ENCODE measurements at places on chromosomes 16 and 17. TPM values are rescaled to one million over a fixed set of nuclear protein-coding genes. Genes with fewer than 3 reads are reported as not detected.
A peak's percentile ranks its signal among the peaks of the same experiment; 100 is the strongest.

KREMEN2 gene
- not detected for total RNA-seq

EFNB3 gene
- 0.22 TPM for total RNA-seq

DNA sequence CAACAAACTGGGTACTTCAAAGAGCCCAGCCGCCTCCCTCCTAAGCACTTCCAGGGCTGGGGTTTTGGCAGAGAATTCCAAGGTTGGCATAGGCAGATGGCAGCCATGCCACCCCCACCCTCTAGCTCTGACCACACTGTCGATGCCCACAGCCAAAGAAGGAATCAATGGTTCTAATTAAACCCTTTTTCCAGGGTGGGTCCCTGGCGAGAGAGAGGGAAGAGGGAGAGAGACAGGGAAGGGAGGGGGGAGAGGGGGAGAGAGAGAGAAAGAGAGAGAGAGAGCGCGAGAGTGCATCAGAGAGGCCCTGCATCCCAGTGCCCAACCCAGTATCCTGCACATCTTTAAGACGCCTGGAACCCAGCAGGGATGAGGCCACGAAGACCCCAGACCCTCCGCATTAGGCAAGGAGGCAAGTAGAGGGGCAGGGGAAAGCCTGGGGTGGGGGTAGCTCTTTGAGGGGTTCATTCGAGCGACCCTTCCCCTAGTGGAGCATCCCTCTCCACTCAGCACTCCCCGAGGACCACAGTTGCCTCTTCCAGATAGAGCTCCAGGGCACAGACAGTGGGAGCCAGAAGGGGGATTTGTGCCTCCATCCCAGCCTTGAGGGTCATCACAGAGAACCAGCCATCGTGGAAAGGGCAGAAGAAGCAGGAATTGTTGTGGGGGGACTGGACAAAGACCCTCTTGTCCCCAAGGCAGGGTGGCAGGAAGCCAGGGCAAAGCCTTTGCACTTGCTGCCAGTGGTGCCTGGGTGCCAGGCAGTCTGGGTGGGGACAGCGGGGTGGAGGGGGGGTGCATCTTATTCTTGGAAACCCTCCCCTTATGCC, 2.6 kb downstream of the SRCIN1 start:
- DNase-seq, result no peak

DNA sequence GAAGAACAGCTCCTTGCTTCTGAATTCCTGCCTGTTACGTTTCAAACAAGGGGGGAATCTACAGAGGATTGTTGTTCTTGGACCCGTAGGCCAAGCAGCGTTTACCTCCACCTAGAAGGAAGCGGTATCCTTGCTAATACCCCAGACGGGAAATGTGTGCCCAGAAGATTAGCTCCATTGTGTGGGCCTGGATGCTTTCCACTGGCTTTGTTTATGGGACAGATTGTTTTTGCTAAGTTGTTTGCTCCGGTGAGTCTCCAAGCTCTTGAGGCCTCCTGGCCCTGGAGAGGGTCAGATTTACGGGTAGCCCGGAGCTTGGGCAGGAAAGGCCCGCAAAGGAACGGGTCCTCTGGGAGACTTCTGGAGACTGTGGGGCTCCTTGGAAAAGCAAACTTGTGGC, 28.4 kb upstream of the MRTFB start:
- peak; percentile 83 for DNase-seq

DNA sequence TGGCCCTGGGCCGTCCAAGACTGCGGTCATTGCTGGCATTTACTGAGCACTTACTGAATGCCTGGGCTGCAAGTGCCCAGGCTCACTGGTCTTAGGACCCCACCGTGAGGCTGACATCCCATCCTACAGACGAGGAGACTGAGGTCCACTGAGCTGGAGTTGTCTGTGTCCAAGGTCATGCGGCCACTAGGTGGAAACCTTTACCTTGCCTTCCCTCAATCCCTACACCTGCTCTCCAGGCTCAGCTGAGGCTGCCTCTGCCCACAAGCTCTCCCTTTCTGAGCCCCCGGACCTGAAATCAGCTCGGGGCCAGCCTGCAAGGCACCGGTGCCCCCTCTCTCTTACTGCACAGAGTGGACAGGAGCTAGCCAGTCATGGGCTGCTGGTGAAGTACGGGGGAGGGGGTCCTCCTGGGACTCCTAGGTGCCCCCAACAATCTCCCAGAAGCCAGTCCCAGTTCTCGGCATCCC, 1.5 kb downstream of the CASKIN1 start:
- DNase-seq, result peak; percentile 74

GRCh38 chr16:59144841-59145240, 410.7 kb upstream of the GOT2 start:
- DNase-seq, result no peak

Measured in lung microvascular endothelial cell (primary cell).